ENCODE measurements at places on chromosomes 11 and 22.

DNA sequence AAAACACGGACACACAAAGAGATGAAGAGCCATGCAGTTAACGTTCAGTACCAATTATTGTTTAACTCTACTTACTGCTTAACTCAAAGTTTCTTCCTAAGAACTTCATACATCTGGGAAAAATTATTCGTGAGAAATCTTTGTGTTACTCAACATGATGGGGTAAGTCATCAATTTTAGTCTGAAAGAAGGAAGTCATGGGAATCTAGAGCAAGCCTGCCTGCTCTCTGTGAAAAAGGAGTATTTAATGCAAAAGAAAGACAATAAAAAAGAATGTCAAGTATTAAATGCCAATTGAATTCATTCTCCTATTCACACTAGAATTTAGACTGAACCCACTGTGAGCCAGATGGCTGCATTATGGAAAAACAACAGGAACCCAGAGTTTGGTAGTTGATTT, 16.0 kb downstream of the TMEM123 start:
- no peak for DNase-seq

GRCh38 chr11:2713661-2714462, 14.1 kb upstream of the KCNQ1OT1 start:
- no peak for DNase-seq

DNA sequence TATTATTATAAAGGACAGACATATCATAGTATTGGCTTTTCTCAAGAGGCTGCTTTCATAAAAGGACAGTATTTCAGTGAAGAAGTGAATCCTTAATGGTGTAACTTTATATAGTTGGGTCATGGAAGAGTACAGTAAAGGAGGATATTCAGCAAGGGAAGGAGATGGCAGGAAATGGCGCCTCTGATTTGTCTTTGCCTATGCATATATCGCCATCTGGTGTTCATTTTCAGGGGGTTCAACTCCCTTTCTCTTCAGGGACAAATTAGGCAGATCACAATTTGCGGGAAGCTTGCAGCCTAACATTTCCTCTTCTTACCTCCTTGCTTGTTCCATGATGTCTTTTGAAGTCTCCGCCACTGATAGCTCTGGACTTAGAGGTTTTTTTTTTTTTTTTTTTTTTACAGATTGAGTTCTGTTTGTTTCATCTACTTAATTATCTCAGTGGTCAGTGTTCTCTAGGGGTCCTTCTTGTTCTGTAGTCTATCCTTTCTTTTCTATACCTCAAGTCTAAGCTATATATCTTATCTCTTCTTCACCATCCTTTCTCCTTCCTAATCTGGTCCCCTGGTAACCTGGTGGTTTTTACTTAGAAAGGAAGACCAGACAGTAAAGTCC, 21.8 kb upstream of the RRM1 start:
- DNase-seq = no peak

- no peak for DNase-seq
Measured at GRCh38 chr11:119414734-119415133, 8.2 kb downstream of the THY1 start.

GRCh38 chr11:91041626-91042025, 818.8 kb upstream of the CHORDC1 start:
- DNase-seq = no peak

GRCh38 chr22:35970616-35971455, 57.8 kb downstream of the RBFOX2 start:
- no peak for DNase-seq

- DNase-seq = no peak
Measured at GRCh38 chr11:44987506-44987905, 36.8 kb upstream of the TP53I11 start.

- no peak for DNase-seq
Measured at GRCh38 chr11:106447631-106448191, 370.2 kb downstream of the AASDHPPT start.

DNA sequence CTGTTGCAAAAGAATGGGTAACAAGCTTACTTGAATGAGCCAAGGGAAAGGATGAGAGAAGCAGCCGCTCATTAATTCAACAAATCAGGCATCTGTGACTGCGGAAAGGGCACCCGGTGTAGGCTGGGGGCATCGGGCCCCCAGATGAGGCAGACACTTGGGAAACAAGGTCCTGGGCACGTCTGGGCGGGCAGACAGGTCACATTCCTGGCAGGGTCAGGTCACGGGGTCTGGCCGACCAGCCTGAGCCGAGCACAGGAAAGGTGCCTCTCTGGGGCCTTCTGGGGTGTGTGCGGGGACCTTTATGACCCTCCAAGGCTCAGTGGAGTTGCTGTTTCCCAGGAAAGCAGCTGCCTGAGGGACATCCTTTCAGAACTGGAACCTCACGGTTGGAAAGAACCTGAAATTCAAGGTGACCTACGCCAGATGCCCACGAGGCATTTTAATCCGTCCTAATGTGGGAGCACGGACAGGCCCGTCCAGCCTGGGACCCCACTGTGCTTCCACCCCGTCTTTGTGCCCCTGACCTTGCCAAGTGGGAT, 57.1 kb downstream of the ST14 start:
- no peak for DNase-seq

DNA sequence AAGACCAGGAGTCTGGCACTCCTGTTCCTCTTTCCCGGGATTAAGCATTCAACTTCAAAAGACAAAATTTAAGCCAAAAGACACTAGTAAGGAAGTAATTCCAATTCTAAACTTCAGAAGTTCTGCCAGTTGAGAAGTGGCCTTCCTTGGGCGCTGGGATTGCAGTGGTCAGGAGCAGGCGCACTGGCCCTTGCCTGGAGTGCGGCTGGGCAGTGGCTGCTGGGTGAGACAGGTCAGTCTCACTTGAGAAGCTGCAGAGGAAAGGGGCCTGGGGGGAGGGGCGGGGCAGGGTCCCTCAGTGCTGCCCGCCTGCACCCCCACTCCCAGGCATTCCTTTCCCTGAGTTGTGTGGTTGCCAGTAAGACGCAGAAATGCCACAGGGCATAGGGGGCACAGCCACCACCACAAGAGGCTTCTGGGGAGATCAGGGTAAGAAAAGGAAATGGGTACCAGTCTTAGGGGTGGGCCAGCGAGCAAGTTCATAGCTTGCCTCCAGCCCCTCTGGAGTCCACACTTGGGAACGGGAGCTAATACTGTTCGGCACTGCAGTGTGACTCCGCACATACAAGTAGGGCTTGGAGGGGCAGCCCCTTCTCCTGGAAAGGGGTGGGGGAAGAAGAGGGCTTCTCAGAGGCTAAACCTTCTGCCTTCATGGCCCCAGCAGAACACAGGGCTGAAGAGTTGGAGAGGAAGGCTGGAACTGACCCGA, 5.5 kb downstream of the MRPL49 start:
- no peak for DNase-seq

GRCh38 chr11:119863851-119864601, 135.0 kb upstream of the NECTIN1 start:
- DNase-seq = no peak

DNA sequence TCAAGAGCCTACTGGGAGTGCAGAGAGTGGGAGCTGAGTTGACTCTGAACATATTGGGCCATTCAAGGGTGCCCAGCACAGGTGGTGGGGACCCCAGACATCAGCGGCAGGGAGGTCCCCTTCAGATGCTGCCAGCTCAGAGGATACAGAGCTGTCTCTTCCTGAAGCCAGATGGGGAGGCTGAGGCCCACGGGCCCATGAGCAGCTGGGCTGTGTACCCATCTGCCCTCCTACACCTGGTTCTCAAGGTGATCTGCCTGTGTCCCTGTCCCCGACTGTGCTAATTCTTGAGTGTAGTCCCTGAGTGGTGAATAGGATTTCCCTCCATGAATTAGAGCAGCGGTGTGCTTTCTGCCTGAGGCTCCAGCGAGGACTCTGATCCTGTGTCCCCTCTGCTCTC, 76.3 kb downstream of the MICAL2 start:
- DNase-seq = no peak

DNA sequence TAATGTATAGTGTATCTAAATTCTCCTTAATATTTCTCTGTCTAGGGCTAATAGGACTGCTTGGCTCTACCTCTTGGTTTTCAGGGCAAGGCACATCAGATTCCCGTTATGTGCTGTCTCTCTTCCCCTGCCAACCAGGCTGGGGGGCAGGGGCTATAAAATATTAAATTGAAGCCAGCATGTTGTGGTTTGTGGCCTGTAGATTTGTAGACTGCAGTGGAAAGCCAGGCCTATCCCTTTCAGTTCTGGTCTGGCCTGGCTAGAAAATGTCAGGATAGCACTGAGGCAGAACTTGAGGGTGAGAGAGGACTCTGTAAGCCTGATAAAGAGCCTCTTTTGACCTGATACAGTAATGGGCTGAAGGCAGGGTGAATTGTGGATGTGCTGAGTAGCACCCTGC, 14.4 kb upstream of the GRK2 start:
- no peak for DNase-seq

- no peak for DNase-seq
Measured at GRCh38 chr22:19180740-19181410, 2.3 kb upstream of the SLC25A1 start.

- DNase-seq = no peak
Measured at GRCh38 chr22:42275970-42276369, 5.5 kb upstream of the TCF20 start.

DNA sequence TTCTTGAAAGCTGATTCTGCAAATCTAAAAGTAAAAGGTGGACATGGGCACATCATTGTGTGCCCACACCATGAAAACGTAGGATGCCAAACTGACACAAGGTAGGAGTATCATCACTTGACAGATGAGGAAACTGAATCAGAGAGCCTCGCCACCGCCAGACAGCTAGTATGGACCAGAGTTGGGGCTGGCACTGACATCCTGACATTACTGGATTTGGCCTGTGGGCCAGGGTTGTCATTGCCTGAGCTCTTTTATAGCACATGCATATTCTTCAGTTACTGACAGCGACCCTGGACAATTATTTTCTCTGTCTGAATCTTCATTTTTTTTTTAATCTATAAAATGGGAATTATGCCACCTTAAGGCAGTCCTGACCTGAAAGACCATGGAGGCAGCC, 16.5 kb downstream of the USP35 start:
- DNase-seq = no peak

DNA sequence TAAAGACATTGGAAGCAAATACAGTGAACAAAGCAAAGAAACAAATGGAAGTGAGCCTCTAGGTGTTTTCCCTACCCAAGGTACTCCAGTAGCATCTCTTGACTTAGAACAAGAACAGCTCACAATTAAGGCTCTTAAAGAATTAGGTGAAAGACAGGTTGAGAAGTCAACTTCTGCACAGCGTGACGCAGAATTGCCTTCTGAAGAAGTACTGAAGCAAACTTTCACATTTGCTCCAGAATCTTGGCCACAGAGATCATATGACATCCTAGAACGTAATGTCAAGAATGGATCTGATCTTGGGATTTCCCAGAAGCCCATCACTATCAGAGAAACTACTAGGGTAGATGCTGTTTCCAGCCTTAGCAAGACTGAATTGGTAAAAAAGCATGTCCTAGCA, 39.3 kb downstream of the RTN3 start:
- no peak for DNase-seq

GRCh38 chr22:30023099-30023660, 57.1 kb upstream of the HORMAD2 start:
- no peak for DNase-seq

- no peak for DNase-seq
Measured at GRCh38 chr11:66529069-66529468, 16.8 kb downstream of the ZDHHC24 start.

DNA sequence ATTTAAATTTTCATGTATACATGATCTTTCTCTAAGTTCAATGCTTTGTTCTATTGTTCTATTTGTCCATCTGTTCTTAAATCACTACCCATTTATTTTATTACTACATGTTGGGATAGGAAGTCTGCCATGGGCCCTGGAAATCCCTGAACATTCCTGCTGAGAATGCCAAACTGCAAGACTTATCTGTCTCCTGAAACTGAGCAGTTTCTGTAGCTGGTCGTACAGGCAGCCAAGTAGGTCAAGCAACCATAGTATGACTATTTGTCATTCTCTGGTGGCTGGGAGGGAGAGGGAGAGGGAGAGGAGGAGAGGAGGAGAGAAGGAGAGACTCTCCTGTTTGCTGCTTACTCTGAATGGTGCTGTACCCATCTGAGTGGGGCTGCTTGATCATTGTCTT, 82.8 kb upstream of the SNX19 start:
- no peak for DNase-seq

DNA sequence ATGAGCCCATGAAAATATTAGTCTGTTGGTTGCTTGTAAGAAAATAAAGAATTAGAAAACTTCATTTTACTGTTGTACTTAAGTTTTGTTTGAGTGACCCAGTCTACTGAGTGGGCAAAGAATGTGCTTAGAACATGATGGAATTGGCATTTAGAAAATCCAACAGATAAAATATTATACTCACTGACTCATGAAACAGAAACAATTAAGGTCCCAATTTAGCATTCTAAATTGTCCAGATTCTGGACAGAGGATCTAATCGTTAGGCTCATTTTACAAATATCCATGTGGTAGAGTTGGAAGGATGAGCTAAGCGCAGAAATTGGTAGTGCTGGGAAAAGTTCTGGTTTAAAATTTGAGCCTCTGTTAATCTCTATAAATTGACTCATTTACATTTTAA, 45.4 kb downstream of the METTL15 start:
- no peak for DNase-seq

DNA sequence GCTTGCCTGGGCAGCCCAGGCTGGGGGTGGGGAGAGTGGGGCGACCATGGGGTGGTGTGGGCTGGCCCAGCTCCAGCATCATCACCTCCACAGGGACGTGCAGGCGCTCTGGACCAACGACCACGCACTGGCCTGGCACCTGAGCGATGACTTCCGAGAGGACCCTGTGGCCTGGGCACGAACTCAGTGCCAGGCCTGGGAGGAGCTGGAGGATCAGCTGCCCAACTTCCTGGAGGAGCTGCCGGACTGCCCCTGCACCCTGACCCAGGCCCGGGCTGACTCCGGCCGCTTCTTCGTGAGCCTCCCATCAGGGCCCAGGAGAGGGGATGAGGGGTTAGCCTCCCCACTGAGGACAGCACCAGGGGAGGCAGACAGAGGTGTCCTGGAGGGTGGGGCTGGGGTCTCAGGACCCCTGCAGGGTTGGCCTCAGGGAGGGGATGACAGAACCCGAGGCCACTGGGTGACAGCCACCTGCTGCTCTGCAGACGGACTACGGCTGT, 3.8 kb downstream of the SUSD2 start:
- DNase-seq = no peak

- no peak for DNase-seq
Measured at GRCh38 chr22:28237112-28237511, 318.1 kb upstream of the PITPNB start.

DNA sequence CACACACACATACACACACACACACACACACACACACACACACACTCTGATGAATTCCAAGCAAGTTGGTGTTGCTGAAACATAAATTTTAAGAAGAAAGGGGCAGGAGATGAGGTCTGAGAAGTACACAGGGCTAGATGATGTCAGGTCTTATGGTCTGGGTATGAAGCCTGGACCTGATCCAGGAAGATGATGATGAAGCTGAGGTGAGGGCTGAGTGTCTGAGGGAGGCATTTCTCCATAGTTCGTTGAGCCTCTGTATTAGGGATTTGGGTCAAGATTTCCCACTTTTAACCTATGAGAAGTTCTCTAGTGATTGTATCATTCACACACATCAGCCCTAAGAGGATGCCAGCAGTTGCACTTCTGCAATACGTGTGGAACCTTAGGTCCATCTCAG, 32.6 kb downstream of the KREMEN1 start:
- no peak for DNase-seq

Measured in stimulated activated CD8-positive, alpha-beta memory T cell treated with anti-CD3 and anti-CD28 coated beads, Interleukin-7, amount 100 ng/mL, for 24 hours (primary cell).